CD4-positive, alpha-beta T cell treated with Interleukin-4 for 4 hours (primary cell): ENCODE measurements at places on chromosomes 4 and X.

- DNase-seq = no peak
Measured at GRCh38 chr4:79064806-79065205, 125.6 kb upstream of the PAQR3 start.

- DNase-seq = no peak
Measured at GRCh38 chr4:63049726-63050125, 1359.5 kb downstream of the TECRL start.

- no peak for DNase-seq
Measured at GRCh38 chr4:38623260-38623659, 40.7 kb upstream of the KLF3 start.

- DNase-seq = no peak
Measured at GRCh38 chr4:98739751-98740150, 81.3 kb upstream of the TSPAN5 start.

DNA sequence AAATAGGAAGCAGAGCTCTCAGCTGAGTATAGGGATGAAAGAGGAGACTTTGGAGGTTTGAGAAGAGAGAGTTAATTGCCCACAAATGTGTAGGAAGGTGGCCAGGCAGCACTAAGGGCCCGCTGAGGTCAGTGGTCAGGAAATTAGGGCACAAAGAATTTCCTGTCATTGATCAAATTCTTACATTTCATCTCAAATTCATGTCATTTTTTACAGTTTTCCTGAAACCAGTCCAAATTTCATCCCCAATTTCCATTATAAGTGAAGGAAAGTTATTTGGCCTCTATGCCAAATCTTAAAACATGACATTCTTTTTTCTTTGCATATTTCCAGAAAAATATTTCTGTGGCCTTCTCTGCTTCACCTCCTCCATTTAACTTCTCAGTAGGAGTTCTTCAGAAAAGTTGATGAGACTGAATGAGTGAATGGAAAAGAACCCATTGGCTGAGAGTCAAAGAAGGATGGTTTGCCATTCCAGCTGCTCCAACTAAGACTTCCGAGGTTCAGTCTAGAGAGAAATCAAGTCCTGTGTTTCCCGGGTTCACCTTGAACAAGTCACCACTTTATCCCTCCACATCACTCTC lies 68.7 kb upstream of the SPRY1 start:
- DNase-seq = no peak

DNA sequence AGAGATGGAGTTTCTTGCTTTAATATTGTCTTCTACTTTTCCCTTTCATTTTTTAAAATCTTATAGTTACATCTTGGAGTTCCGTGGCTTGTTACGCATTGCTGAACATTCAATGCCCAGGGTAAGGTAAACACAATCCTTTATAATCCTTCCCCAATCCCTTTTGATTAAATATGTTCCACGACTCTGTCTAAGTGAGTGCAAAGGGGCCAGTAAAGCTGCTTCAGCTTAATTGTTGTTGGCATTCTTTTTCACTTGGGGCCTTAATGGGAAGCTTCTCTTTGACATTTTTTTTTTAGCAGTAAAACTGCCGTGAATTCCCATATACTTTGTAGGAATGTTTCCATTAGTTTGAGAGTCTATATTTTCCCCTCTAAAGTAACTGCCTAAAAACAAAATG lies 1028.1 kb downstream of the C4orf33 start:
- no peak for DNase-seq
